ENCODE measurements at places on chromosomes 1 and 21. TPM values are rescaled to one million over a fixed set of nuclear protein-coding genes. Genes with fewer than 3 reads are reported as not detected.

EXO5 gene
- polyA plus RNA-seq: not detected

NAV1 gene
- polyA plus RNA-seq: 6.2 TPM

AMY2A gene
- polyA plus RNA-seq: 6.9 TPM

PARS2 gene
- polyA plus RNA-seq: 3.0 TPM

TMEM53 gene
- 5.8 TPM for polyA plus RNA-seq

RIPPLY3 gene
- not detected for polyA plus RNA-seq

CCNL2 gene
- 22.1 TPM for polyA plus RNA-seq

SLAMF8 gene
- not detected for polyA plus RNA-seq

SLC5A9 gene
- 0.94 TPM for polyA plus RNA-seq

RIIAD1 gene
- polyA plus RNA-seq: 67.9 TPM

SPRR2F gene
- polyA plus RNA-seq: not detected

FCRL5 gene
- not detected for polyA plus RNA-seq

KRTCAP2 gene
- 468 TPM for polyA plus RNA-seq

CD101 gene
- 4.0 TPM for polyA plus RNA-seq

Measured in Purkinje cell (primary cell).